Liver (tissue), 10 donors: ENCODE measurements at places on chromosomes 1 and 21.

DNA sequence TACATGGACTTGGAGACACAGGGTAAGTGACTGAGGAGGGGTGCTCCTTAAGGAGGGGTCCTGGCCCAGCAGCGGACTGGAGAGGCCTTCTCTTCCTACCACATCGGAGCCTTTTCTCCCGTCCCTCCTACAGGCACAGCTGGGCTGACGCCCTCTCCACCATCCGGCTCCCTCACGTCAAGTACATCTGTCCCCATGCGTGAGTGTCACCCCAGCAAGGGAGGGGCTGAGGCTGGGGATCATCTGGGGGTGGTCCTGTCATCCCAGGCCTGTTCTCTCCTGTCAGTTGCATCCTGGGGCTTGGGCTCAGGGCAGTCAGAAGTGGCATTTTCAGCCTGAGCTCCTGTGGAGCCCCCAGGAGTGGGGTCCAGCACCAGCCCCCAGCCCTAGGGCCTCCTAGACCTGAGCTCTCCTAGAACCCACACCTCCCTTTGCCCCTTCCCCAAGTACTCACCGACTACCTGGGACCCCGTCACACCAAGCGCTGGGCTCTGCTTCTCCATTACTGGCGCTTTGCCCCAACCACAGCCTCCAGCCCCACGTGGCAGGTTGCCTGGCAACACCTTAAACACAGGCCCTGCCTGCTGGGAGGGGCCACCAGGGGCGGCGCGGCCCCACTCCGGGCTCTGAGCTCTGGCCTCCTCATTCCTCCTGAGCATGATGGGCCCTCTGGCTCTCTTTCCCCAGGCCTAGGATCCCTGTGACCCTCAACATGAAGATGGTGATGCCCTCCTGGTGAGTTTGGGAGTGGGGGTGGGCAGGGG lies 2.3 kb downstream of the LYPLA2 start:
- DNase-seq, result peak; percentile 69

DNA sequence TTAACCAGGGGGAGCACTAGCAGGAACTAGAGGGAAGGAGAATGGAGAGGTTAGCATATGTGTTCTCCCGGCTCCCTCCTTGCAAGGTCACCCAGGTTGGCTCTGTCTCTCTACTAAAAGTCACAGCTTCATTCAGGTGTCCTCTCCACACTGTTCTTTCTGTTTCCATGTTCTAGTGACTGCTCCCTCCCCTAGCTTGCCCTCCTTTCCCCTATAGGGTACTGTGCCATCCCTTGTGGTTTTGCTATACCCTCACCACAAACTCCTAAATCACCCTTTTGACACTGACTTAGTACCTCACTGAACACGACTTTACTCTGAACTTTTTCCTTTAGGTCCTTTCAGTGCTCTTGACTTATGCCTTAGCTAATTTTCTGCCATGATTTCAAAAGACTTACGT lies 389.3 kb downstream of the ST6GALNAC3 start:
- no peak for DNase-seq

- no peak for DNase-seq
These were observed 8.3 kb downstream of the OLIG2 start for GRCh38 chr21:33033961-33034413.

- DNase-seq, result no peak
These were observed 467.5 kb downstream of the PTPRU start for GRCh38 chr1:29703596-29704370.

DNA sequence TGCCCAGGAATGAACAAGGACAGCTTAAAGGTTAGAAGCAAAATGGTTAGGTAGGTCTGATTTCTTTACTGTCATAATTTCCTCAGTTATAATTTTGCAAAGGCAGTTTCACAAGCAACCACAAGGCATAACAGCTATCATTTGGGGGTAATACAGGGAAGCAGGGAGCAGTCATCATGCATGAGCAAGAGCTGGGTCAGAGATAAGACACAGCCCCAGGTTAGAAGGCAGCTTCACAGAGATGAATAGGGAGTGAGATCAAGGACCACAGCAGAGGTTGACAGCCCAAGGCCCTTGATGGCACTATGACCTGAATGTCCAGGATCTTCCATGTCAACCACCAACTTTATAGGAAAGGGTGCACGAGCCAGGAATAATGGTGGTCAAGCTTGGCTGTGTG lies 9.0 kb upstream of the CSRP1 start:
- no peak for DNase-seq

GRCh38 chr1:84347932-84348555 lies 46.5 kb downstream of the SAMD13 start:
- DNase-seq, result no peak

DNA sequence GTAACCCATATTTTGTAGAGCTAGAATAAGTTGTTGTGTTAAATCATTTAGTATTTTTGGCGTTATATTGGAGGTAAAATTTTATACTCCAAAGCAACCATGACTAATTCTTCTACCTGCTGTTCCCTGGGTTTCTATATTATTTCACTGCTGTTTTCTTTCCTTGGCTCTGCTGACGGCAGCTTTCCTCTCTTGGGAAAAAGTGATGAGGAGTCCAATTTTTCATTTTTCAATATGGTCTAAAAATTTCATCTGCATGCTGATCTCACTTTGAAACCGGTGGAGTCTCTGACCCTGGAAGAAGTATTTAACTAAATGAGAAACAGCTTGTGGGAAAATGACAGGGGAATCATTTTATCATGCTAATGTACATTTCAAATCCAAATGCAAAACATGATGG lies 110.2 kb downstream of the IFI44 start:
- DNase-seq, result no peak

- DNase-seq, result no peak
These were observed 103.9 kb downstream of the ADGRL4 start for GRCh38 chr1:78902641-78903040.
